CD4-positive, alpha-beta T cell treated with Interleukin-2 at 100 ng/mL for 4 hours (primary cell): ENCODE measurements at places on chromosomes 13 and 19.

DNA sequence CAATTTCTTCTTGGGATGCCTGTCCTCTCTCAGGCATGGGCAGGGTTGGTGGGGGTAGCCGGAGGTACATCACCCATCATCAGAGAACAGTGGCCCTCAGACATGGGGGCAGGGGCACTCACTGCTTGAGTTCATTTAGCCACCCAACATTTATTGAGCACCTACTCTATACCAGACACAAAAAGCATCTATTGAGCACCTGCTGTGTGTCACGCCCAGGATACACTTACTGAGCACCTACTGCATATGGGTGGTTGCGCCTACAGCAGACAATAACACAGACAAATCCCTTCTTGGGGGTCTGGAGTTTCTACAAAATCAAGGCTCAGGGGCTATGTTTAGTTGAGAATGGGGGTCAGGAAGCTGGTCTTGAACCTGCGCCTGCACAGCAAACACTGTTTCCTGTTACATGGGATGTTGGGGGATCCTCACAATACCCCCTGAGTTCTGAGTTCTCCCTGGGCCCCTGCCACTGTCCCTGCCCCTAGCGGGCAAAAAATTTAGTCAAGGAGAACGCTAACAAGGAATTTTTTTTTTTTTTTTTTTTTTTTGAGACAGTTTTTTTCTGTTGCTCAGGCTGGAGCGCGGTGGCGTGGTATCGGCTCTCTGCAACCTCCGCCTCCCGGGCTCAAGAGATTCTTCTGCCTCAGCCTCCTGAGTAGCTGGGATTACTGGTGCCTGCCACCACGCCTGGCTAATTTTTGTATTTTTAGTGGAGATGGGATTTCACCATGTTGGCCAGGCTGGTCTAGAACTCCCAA is 11.6 kb downstream of the RCN3 start:
- DNase-seq: no peak

GRCh38 chr13:94537740-94538630 is 58.0 kb downstream of the TGDS start:
- no peak for DNase-seq

DNA sequence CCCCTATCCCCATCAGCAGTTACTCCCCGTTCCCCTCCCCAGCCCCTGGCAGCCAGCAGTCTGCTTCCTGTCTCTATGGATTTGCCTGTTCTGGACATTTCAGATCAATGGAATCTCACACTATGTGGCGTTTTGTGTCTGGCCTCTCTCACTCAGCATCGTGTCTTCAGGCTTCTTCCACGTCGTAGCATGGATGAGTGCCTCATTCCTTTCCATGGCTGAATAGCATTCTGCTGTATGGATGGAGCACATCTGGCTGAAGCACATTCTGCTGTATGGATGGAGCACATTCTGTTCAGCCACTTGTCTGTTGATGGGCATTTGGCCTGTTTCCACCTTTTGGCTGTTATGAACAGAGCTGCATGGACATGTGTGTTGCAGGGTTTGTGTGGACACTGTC is 29.5 kb downstream of the CRTC1 start:
- DNase-seq: no peak

- no peak for DNase-seq
Measured at GRCh38 chr13:104140552-104140951, 1074.3 kb upstream of the SLC10A2 start.

DNA sequence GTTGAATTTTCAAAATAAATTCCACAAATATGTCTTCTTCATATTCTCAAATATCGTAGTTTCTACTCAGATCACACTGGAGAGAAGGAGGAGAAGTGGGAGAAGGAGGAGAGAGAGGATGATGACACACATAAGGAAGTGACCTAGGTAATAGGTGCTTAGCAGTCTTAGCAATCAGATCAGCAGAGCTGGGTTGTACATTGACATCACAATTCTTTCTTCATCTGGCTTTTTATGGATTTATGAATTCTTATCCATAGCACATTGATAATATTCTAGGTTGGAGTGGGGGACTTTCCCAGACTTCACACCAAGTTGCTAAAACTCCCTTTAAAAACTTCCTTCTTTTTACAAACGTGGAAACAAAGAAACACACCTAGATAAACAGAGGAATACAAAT is 86.9 kb downstream of the FGF9 start:
- no peak for DNase-seq

- DNase-seq: no peak
Measured at GRCh38 chr13:107291875-107292274, 723.9 kb upstream of the ARGLU1 start.

GRCh38 chr19:37218592-37218935 is 550 bp downstream of the ZNF383 start:
- DNase-seq: no peak

DNA sequence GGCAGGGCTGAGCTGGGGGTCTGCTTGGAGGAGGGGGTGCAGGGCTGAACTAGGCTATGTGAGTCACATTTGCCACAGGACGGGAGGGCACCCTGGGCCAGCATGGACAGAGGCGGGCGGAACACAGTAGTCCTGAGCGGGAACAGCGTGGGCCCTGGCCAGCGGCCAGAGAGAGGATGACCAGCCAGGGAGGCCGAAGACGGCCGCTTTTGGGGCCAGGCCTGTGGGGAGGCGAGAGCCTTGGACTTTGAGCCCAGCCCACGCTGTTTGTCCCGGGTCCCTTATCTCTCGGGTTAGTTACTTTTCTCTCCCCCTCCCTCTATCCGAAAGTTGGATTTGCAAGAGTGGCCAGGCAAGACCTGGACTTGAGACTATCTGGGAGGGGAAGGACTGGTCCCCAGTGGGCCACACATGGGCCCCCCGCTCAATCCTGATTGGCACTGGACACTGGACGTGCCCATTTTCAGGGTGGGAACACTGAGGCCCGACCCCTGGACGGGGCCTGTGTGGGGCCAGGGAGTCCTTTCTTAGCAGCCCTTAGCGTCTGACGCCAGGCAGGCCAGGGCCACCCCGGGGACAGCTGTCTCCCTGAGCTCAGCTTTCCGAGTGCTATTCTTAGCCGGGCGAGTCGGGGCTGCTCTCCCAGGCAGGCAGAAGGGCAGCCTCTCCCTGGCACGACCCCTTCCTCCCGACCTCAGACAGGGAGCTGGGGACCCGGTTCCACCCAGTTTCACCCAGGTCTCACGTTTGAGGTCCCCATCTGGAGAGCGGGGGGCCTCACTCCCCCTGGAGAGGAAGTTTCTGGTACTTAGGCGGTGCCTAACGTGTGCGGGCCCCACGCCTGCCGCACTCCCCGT is 833 bp downstream of the GAMT start:
- no peak for DNase-seq

- DNase-seq: no peak
Measured at GRCh38 chr13:110371550-110372465, 64.7 kb downstream of the COL4A2 start.

- no peak for DNase-seq
Measured at GRCh38 chr13:113838711-113839201, 25.1 kb downstream of the GAS6 start.

DNA sequence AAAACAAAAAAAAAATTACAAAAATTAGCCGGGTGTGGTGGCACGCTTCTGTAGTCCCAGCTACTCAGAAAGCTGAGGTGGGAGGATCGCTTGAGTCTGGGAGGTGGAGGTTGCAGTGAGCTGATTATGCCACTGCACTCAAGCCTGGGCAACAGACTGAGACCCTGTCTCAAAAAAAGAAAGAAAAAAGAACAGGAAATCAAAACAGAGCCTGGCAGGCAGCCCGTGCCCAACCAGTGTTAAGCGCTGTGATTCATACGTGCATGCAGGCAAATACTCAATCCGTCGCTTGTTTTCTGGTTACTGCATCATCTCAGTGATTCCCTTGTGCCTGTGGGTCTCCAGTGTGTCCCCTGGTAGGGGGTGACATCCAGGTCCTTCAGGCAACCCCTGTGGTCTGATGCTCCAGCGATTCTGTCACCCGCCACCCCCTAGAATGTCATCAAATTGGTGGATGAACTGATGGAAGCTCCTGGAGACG is 18.1 kb downstream of the DDX39A start:
- no peak for DNase-seq

DNA sequence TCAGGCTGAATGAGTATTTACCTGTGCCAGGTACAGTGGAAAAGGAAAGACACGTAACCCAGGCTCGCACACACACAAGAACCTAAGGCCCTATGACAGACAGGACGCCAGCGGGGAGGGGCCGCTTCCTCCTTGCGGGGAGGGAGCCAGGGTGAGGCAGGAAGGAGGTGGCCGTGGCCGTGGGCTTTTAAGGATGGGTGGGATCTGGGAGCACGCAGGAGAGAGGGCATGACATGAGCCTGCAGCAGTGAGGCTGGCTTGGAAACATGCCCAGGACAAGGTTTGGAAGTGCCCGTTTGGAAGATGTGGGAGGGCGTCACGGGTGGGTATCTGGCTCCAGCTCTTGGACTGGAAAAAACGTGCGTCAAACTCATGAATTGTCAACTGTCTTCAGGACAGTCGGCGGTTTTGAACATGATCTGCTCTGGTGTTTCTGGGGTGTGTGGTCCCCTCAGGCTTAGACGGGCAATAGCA is 20.1 kb downstream of the SH3GL1 start:
- peak; percentile 61 for DNase-seq

GRCh38 chr13:35979361-35979951 is 151.7 kb downstream of the DCLK1 start:
- no peak for DNase-seq

- no peak for DNase-seq
Measured at GRCh38 chr19:45581576-45581975, 3.0 kb downstream of the OPA3 start.

GRCh38 chr13:94550062-94550738 is 45.8 kb downstream of the TGDS start:
- no peak for DNase-seq

DNA sequence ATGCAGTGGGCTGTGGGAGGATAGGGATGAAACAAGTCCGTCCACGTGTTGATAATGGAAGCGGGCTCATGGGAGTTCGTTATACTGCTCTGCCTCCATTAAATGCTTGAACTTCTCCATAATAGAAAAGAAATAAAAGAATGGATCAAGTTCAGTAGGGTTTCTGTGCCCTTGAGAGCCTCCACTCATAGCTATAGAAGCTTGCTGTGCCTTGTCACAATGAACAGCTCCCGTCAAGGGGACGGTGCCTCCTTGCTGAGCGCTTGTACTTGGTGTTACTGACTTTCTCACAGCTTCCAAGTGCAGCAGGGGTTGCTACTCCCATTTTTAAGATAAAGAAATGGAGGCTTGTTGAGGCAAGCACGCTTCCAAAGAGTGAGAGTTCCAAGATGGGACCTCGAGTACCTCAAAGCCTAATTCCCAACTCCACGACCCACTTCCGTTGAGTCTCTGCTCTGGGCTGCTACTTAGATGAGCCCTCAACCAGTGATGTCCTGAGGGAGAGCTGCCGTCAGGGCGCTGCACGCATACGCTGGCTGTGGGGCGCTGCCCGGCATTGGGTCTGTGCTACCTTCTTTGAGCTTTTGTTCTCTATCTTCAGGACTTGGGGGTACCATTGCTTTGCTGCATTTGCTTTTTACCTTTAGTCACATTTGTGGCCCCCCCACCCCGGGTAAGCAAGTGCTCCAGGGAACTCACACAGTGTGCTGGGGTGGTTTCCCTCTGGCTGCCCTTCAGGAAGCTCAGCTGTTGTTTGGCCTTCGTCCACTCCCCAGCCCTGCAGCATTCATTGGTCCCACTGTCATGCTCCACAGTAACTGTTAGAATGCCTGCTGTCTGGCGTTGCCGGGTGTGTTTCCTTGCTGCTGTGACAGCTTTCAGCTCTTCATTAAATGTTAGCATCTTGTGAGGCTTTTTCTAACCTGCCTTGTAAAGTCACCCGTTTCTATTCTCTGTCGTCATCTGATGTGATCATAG is 9.5 kb downstream of the SNRNP70 start:
- DNase-seq: no peak

DNA sequence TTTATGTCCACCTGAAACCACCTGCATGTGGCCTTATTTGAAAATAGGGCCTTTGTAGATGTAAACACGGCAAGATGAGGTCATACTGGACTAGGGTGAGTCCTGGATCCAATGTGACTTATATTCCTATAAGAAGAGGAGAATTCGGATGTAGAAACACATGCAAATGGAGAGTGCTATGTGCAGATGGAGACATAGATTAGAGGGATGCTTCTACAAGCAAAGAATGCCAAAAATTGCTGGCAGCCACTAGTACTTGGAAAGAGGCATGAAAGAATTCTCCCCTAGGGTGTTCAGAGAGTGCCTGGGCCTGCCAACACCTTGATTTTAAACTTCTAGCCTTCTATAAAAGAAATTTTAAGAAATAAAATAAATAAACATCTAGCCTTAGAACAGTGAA is 226.1 kb downstream of the RFC3 start:
- no peak for DNase-seq

DNA sequence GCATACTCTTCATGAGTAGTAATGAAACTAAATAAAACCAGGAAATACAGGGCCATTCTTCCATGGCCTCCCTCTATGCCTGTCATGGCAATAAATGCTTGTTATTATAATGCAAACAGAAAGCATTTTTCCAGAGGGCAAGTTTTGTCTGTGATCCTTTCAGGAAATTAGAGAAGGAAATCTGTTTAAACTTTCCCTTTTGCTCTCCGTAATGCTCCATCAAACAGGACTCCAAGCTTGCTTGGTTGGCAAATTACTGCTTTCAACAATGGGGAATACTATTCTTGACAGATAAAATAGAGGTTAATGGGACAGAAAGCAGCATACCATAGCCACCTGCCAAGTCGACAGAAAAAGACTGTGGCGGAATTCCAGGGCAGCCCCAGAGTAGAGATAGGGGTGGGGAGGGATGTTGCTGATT is 252.5 kb downstream of the LHFPL6 start:
- no peak for DNase-seq

DNA sequence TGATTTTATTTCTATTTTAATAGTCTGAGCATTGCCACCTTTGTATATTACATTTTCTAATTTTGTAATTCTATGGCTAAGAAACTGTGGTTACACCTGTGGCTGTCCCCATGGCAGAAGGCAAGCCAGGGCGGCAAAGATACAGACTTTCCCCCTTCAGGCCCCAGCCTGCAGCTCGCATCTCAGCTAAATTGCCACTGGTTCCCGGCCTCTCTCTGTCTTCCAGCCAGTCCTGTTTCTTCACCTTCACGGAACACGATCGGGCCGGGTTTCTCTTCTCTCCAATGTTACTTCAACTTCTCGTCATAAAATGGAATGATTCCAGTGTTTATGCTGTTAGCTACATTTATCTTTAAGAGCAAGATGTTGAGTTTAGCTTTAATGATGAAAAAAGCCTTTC is 124.5 kb upstream of the ZNF507 start:
- DNase-seq: no peak

- DNase-seq: no peak
Measured at GRCh38 chr13:60328073-60328472, 68.9 kb upstream of the TDRD3 start.

- DNase-seq: no peak
Measured at GRCh38 chr13:78566631-78567030, 36.7 kb downstream of the POU4F1 start.

DNA sequence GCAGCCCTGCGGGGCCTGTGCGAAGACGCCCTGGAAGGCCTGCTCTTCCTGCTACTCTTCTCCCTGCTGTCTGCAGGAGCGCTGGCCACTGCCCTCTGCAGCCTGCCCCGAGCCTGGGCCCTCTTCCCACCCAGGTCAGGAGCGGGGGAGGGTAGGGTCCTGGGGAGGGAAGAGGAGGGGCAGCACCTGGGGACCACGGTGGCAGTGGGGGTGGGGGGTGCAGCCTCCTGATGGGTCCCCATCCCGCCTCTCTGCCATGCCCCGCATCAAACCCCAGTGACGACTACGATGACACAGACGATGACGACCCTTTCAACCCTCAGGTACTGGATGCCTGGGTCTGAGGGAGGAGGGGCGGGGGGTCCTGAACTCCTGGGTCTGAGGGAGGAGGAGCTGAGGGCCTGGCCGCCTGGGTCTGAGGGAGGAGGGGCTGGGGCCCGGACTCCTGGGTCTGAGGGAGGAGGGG is 13.4 kb upstream of the LENG8 start:
- no peak for DNase-seq
